ENCODE measurements at places on chromosomes 13 and 19.

DNA sequence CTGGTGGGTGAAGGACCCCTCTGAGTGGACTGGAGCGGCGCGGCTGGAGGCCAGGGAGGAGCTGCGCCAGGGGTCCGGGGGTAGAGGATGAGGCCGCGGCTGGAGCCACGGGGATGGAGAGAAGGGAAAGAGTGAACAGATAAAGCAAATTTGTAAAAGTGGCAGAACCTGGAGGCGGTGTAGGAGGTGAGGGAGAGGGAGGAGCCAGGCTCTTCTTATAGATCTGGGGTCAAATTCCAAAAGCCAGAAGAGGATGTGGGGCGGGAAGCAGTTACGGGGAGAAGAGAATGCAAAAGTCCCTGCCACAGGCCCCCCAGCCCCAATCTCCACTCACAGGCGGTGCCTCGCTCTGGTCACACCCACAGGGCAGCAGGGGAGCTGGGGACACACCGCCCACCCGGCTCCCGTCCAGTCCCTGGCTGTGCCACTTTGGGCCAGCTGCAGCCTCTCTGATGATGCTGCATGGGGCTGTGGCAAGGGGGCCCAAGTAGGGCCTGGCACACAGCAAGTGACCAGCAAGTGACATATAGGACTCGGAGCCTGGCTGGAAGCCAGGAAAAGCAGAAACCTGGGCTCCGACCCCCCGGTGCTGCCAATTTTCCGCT lies 11.1 kb downstream of the LRRC4B start:
- ATAC-seq, result no peak

DNA sequence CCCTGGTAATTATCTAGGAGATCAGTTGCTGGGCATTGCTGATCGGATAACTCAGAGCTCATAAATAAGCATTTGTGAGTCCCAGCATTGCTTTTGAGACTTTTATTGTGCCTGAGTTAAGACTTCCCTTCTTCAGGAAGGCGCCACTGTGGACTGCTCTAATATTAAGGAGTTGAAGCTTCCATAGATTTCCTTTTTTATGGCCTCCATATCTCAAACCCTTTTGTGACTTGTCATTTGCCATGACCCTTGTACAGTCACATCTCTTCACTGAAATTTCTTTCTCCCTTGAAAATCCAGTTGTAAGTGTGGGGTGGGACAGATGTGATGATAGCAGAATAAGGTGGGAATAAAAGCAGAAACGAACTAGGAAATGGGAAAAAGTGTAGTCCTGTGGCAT lies 6.3 kb downstream of the TM9SF2 start:
- ATAC-seq, result no peak

GRCh38 chr19:28020619-28021258 lies 1192.2 kb downstream of the UQCRFS1 start:
- no peak for ATAC-seq

- ATAC-seq, result peak; percentile 51
Measured at GRCh38 chr19:4051175-4052101, 15.3 kb downstream of the ZBTB7A start.

- peak; percentile 51 for ATAC-seq
Measured at GRCh38 chr13:49652355-49653305, 24.3 kb downstream of the ARL11 start.

GRCh38 chr13:28147495-28147894 lies 9.2 kb downstream of the PAN3 start:
- ATAC-seq, result no peak
